ENCODE measurements at places on chromosomes 7 and 10.
A peak's percentile ranks its signal among the peaks of the same experiment; 100 is the strongest.

GRCh38 chr7:101137651-101138212 lies 10.8 kb downstream of the SERPINE1 start:
- DNase-seq = no peak

DNA sequence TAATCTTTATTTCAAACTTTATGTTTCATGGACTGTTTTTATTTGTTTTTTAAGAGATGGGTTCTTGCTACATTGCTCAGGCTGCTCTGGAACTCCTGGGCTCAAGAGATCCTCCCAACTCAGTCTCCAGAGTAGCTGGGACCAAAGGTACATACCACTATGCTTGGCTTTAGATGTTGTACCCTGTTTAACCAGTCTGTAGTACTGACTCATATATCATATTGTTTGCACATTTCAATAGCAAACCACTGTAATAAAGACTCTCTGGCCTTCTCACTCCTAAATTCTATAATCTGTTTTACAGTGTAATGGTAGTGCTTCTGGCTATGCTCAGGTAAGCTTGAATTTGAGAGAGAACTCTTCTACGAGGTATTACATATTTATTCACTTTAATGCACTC lies 413.6 kb upstream of the PCDH15 start:
- DNase-seq = no peak

GRCh38 chr10:104117839-104118323 lies 4.1 kb upstream of the SFR1 start:
- DNase-seq = no peak

GRCh38 chr10:125299461-125299860 lies 139.1 kb upstream of the CTBP2 start:
- no peak for DNase-seq

DNA sequence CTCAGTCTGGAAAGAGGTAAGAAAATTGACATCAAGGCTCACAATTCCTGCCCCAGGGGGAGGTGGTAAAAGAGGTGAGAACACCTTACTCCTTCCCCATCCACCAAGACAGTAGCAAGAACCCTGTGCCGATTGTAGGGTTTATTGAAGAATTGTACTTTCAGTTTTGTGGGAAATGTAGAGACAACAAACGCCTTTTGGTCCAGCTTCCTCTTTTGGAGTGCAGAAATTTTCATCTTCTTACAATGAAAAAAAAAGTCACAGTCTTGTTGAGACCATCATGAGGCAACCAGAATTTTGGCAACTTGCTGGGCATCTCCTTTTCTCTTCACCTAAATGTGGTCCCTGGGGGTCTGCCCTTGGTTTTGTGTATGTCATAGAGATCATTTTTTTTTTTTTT lies 217.7 kb downstream of the TMEM178B start:
- DNase-seq = no peak

GRCh38 chr7:38057829-38058228 lies 120.2 kb upstream of the STARD3NL start:
- no peak for DNase-seq

- DNase-seq = peak; percentile 48
Observed at GRCh38 chr7:5692845-5693278, 88.6 kb downstream of the RNF216 start.

- DNase-seq = no peak
Observed at GRCh38 chr10:1128115-1128514, 71.9 kb downstream of the WDR37 start.

DNA sequence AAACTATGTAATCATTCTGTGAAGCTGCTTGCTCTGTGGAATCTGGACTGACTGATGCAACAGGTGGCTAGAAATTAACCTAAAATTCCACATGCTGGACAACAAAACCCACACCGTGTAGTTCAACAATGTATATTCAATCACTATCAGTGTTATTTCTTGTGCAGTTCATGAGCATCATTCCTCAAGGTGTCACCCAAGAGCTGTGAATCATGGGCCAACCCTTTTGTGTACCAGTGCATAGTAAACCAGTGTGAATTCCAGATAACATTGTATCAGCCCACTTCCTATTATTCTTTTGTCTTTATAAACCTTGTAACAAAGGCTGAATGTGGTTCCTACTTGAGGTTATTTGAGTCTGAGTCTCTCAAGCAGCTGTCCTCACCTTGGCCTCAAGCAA lies 905.2 kb upstream of the ZNF722 start:
- no peak for DNase-seq

DNA sequence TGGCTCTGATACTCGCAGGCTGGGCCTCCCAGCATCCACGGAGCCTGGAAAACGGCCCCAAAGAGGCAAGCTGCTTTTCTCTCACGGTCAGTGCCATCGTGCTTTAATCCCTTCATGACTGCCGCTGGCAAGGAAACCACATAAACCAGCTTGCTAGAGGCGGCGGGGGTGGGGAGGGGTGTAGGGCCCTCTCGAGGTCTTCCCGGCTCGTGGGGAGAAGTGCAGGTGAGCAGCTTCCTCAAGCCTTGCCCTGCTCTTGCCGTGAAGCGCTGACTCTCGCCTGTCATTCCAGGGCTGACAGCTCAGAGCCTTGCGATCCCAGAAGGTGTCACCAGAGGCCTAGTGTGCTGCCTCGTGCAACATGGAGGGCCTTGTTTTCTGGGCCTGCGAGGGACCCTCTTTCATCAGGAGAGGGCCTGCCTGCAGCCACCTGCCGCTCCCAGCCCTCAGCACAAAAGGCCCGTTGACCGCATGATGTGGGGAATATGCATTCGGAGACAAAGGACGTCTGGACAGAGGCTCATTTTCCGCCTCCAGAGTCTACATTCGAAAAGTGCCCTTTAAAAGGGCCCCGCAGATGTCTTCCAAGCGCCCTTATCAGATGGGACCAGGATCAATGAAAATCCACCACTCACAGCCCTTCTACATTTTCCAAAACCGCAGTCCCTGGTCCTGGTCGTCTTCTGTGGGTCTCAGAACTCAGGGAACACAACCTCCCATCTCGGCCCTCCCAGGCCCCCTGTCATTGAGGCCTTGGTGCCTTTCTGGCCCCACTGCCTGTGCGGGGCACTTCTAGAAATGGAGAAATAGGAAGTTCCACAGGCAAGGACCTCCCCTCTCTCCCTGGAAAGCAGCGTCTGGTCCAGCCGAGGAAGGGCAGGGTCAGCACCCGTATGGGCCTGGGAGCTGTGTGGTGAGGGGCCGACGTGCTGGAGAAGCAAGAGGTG lies 58.7 kb downstream of the ZRANB1 start:
- no peak for DNase-seq

DNA sequence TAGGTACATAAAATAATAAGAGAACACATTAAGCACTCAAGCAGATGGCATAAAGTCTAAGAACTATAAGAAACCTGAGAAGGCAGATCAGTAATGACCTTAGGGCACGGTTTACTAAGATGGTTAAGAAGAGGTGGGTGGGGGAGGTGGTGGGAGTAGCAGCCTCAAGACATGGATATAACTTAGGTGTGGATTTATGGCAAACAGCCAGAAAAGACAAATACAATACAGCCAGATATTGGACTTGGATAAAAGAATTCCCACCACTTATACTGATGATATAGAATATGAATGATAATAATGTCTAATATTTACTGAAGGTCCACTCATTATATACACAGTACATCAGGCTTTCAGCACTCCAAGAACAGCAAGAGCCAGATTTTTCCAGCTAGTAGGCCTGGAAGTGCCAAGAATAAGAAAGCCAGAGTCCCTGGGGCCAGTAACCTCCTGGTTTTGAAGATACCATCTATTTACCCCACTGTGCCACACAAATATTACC lies 11.9 kb downstream of the DPY19L1 start:
- DNase-seq = no peak

- DNase-seq = peak; percentile 27
Observed at GRCh38 chr7:74306730-74307469, 17.7 kb downstream of the CLIP2 start.

GRCh38 chr10:14531974-14532373 lies 201.2 kb upstream of the FRMD4A start:
- no peak for DNase-seq

DNA sequence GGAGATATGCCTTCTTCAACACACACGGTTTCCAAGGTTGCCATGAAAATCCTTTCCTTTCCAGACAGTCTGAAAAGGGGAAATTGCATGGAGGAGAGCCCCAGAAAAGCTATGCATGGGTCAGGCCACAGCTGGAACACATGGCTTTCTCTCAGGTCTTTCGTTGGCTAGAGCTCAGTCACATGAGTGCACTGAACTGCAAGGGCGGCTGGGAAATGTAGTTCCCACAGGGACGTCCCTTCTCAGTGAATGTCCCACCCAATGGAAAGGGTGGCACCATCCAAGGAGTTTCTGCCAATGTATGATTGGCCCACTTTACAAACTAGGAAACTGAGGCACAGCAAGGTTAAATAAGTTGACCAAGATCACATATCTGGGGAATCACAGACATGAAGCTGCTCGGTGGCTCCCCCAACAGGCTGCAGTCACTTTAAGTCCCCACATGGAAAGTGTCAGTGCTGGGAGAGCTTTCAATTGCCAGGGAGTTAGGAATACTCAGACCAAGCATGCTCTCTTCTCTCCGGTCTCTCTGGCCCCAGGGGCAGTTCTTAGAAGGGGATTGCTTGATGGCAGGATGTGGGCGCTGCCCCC lies 571.3 kb downstream of the GLRX3 start:
- DNase-seq = no peak

DNA sequence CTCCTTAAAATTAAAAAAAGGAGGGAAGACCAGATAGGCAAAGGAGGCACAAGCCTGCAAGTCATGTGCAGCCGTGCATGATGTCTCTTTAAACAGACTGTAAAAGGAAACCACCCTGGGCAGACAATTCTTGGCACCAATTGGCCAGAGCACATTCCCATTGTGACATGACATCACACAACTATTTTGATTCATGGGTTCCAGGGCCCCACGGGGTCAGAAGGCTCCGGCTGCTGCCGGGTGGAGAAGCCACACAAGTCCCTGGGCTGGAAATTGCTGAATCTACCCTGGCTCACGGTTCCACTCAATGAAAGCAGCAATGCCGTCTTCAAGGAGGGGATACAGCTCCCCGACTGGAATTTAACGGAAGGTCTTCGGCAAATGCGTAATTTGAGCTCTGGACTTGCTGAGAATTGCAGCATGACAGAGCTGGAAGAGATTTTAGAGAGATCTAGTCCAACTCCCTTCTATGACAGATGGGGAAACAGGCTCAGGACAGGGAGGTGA lies 140.5 kb downstream of the PRKAG2 start:
- DNase-seq = peak; percentile 56

DNA sequence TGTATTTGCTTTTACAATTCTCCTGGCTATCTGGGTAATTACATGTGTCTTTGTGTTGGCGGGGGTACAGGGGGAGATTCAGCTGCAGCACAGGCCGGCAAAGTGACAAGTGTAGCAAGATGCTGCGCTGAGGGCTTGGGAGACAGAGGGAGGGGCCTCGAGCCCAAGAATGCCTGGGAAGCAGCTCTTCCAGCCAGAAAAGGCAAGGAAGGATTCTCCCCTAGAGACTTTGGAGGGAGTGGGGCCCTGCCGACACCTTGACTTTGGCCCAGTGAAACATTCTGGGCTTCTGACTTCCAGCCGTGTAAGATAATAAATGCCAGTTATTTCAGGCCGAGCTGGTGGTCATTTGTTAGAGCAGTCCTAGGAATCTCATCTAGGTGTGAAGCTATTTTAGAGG lies 7.2 kb upstream of the REPIN1 start:
- no peak for DNase-seq

DNA sequence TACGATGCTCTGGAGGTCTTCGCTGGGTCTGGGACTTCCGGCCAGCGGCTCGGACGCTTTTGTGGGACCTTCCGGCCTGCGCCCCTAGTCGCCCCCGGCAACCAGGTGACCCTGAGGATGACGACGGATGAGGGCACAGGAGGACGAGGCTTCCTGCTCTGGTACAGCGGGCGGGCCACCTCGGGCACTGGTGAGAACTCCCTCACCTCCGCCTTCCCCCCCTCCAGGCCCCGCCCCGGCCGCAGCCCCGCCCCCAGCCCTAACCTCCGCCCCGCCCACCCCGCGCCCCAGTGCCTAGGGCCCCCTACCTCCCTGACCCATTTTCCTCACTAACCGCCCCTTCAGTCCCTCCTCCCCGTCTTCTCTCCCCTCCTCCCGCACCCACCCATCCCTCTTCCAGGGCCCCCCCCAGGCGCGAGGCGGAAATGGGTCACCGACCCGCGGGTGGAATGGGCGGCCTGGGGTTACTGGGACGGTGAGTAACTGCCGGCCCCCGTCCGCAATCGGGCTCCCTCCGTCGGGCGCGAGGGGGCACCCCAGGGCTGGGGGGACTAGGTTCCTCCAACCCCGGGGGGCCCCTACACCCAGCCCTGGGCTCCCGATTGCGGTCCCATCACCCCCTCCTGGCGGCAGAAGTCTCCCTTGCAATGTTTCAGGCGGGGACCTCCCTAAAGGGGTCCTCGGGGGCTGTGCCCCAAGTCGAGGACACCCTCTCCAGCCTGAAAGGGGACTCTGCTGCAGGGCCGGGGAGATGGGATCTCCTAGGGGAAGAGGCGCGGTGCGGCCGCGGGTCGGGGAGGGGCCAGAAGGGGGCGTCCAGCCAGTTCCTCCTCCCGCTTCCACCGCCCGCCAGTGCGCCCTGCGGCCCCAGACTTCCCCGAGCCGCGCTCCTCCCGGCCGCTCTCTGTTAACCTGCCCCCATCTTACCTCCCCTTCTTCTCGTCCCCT lies 2.1 kb downstream of the PCOLCE start:
- DNase-seq = peak; percentile 33

DNA sequence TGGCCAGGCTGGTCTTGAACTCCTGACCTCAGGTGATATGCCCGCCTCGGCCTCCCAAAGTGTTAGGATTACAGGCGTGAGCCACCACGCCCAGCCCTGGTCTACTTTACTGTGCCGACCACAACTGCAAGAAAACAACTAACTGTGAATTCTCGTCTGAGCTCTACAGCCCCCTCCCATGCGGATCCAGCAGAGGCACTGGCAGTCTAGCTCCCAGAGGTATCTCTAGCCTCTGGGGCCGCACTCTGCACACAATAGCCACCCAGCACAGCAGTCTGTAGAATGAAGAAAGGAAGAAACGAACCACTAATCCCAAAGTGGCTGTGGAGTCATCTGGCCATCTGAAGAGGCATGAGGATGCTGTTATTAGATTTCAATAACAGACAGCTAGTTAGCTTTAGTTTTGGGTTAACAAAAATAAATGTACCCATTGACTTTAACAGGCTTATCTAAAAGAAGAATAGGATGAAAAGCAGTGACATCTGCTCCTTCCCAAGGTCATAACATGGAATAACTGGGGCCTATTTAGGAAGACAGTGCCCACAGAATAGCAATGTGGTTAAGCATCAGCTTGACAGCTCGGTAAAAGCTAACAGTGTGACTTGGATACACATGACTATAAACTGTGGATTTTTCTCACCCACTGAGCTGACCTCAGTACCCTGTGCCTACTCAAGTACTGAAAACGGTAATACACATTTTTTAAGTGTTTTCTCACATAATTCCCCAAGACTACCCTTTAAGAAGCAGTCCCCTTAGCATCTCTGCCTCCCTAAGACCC lies 131.9 kb downstream of the TNS3 start:
- DNase-seq = no peak

- DNase-seq = no peak
Observed at GRCh38 chr10:50577010-50577409, 46.7 kb downstream of the SGMS1 start.

- DNase-seq = no peak
Observed at GRCh38 chr10:106182542-106182941, 982.0 kb downstream of the SORCS1 start.

DNA sequence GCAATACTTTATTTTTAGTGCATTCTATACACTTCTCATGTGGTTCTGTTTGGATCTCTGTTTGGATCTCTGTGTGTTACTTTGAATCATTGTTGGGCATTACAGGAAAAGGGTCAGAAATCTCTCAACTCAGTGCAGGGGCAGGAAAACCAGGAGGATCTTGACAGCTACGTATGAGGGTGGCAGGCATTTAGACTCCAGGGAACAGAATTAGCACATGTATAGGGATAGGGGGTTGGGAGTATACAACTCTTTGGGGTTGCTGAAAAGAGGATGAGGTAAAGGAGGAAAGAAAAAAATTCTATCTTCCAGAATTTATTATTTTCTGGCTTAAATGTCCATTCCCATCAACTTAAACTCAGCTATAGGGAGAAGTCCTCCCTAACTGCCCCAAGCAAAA lies 59.4 kb upstream of the MKI67 start:
- DNase-seq = no peak

All from NCI-H1092 (cell line).